OCI-LY7 (cell line): ENCODE measurements at places on chromosomes 1 and 21. TPM values are rescaled to one million over a fixed set of nuclear protein-coding genes. Genes with fewer than 3 reads are reported as not detected.

HPCAL4 gene
- not detected in 2 replicates for total RNA-seq

GRCh38 chr1:242086093-242086492 is 87.2 kb upstream of the MAP1LC3C start:
- no peak for DNase-seq

- peak; percentile 40 for DNase-seq
Measured at GRCh38 chr21:36964827-36965719, 1.4 kb downstream of the HLCS start.

- no peak for DNase-seq
Measured at GRCh38 chr1:8239039-8239305, 78.9 kb upstream of the SLC45A1 start.

GRCh38 chr21:38820471-38821239 is 14.9 kb downstream of the ETS2 start:
- no peak for DNase-seq

- no peak for DNase-seq
Measured at GRCh38 chr1:53411541-53412152, 47.6 kb upstream of the DMRTB1 start.

NGF gene
- total RNA-seq = not detected in 2 replicates

DNA sequence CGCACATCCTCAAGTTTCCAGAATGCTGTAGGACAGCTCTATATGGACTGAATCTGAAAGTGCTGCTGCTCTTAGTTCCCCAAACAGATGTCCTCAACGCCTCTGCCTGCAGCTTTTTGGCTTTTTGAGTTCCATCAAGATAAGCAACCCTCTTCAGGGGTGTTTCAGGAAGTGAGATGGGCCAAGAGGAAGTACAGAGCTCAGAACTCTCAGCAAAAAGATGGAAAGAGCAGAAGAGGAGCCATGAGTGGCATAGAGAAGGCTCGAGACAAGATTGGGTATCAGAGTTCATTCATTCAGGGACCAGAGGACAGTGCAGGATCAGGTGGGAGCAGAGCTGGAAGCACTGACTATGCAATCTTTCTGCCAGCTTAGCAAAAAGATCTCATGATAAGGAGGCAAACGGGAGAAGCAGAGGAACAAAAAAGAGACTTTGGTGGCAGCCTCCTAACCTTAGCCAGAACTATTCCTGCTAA is at the start of the genes ADORA3 and TMIGD3:
Gene ADORA3, minus strand, starts transcription at position 49 of the 476 bp plus-strand sequence. CDS start 279 bp downstream, outside the sequence.
Gene TMIGD3, minus strand, starts transcription at position 49 of the 476 bp plus-strand sequence. CDS start 279 bp downstream, outside the sequence.
- DNase-seq = peak; percentile 79

SPRR3 gene
- not detected in 2 replicates for total RNA-seq

DNA sequence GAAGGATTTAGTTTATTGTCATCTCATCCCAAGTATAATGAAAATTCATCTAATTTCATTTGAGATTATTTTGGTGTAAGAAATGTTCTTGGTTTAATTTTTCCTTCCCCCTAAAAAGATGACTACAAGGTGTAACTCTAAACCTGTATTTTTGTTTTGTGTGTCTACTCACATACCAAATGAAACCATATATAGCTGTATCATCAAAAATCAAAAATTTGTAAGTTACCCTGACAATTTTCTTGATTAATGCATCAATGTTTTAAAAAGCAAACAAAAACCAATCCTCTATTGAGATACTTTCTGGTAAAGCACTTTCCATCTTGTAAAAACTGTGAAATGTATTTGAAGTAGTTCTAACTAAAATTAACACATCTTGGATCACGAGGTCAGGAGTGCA is 30.8 kb downstream of the FH start:
- DNase-seq = no peak
